ENCODE measurements at places on chromosomes 4 and X. TPM values are rescaled to one million over a fixed set of nuclear protein-coding genes. Genes with fewer than 3 reads are reported as not detected.

Gene ZCCHC4
- 10.9 TPM for total RNA-seq

Gene SFRP2
- total RNA-seq, result not detected

Gene ZNF674
- 6.7 TPM for total RNA-seq

Gene SERTM2
- not detected for total RNA-seq

Gene DCAF8L2
- total RNA-seq, result not detected

All from endothelial cell of umbilical vein (primary cell).